ENCODE measurements at places on chromosomes 1 and 21.

DNA sequence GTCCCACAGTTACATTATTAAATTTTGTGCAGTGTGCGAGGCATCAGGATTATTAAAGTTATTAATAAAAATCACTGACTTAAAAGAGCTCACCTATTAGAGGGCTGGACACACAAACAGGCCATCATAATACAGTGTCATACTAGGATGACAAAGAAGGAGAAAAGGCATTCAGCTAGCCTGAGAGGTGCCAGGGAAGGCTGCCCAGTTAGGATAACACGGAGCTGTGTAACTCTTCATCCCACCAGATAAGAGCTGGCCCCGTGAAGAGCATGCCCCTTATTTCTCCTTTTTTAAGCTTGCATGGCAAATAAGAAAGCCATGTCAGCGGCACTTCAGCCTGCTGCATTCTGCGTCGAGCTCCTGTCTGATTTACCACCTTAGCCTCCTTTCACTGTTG, 109.5 kb downstream of the KCNK1 start:
- DNase-seq: no peak

- no peak for DNase-seq
These were observed 1581.5 kb downstream of the NCAM2 start for GRCh38 chr21:22579741-22580140.

DNA sequence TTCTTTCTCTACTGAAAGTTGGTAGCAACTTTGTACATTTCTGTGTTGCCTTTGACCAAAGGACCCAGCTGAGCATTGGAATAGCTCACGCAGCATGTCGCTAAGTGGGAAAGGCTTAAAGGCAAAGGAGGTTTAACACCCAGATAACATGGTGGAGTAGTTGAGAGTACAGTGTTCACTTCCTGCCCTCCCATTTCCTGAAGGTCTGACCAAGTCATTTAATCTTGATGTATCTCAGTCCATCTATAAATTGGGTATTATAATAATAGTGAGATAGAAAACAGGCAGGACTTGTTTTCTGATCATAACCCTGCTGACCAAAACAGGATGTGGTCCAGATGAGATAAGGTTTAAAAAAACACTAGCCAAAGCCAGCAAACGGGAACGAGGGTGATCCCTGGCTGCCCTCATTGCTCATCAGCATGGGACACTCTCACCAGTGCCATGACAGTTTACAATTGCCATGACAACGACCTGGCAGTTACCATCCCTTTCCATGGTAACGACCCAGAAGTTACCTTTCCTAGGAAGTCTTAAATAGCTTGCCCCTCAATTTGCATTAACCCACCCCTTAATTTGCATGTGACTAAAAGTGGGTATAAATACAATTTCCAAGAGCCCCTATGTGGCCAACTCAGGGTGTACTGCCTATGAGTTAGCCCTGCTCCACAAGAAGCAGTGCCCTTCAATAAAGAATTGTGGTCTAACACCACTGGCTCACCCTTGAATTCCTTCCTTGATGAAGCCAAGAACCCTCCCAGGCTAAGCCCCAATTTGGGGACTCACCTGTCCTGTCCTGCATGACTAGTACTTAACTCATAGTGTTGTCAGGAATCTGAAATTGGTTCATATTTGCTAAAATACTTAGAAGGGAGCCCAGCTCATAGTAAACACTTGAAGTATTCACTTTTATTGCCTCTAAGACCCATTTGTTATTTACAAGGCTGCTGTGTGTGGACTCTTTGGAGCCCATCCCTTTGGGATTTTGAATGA, 28.4 kb upstream of the FHAD1 start:
- no peak for DNase-seq

GRCh38 chr1:109989506-109990301, 5.1 kb downstream of the AHCYL1 start:
- no peak for DNase-seq

- DNase-seq: peak; percentile 65
These were observed 36.0 kb upstream of the GPR37L1 start for GRCh38 chr1:202086579-202087350.

DNA sequence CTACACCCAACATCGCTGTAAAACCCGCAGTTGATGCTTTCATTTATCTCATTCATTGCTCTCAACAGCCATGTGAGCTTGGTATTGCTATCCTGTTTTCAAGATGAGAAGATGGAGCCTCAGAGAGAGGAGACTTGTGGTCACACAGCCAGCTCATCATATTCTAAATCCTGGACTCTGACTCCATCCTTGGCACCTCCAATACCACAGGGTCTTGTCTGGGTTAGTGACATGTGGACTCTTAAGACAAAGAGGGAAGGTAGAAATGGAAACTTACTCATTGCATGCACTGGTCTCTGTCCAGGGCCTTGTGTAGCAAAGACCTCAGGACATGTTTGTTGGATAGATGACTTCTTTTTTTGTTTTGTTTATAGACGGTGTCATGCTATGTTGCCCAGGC, 7.0 kb upstream of the RNF19B start:
- no peak for DNase-seq

GRCh38 chr21:35232545-35233176, 183.6 kb upstream of the RUNX1 start:
- DNase-seq: peak; percentile 33

DNA sequence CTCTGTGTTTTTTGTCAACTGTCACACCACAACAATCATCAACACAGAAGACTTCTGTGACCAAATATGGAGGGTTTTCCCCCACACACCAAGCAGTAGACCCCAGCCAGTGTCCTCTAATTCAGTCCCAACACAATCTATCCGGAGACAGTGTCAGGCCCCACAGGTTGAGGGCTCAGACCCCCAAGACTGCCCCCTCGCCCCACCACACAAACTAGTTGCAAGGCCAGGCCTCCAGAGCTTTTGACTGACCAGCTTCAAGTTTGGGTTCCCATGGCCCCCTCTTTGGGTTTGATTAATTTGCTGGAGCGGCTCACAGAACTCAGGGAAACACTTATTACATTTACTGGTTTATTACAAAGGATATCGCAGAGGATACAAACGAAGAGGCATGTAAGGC, 37.2 kb downstream of the NEK2 start:
- no peak for DNase-seq

- DNase-seq: peak; percentile 0
These were observed 2.7 kb upstream of the COL6A2 start for GRCh38 chr21:46095083-46095719.

DNA sequence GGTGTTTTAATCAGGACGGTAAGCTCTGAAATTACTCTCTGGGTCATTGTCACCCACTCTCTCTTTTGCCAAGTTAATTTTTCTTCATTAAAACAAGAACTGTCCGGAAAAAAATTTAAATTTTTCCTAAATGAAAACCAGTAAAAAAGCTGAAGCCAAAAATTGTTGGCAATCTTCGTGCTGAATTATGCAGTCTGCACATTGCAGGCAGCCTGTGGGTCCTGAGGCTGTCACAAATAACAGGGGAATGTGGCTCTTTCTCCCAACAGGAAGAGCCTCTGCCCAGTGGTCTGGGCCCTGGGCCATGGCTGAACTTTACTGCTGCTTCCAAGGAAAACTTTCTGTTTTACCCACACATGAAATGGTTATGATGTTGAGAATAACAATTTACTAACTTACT, 153.9 kb upstream of the SPAG17 start:
- no peak for DNase-seq

GRCh38 chr1:5526822-5527551, 465.2 kb downstream of the NPHP4 start:
- no peak for DNase-seq

Data from ELF-1 (cell line).